ENCODE measurements at places on chromosomes 12 and 14. TPM values are rescaled to one million over a fixed set of nuclear protein-coding genes. Genes with fewer than 3 reads are reported as not detected.

GRCh38 chr14:72793156-72793939, 100.6 kb downstream of the DPF3 start:
- DNase-seq: no peak

DNA sequence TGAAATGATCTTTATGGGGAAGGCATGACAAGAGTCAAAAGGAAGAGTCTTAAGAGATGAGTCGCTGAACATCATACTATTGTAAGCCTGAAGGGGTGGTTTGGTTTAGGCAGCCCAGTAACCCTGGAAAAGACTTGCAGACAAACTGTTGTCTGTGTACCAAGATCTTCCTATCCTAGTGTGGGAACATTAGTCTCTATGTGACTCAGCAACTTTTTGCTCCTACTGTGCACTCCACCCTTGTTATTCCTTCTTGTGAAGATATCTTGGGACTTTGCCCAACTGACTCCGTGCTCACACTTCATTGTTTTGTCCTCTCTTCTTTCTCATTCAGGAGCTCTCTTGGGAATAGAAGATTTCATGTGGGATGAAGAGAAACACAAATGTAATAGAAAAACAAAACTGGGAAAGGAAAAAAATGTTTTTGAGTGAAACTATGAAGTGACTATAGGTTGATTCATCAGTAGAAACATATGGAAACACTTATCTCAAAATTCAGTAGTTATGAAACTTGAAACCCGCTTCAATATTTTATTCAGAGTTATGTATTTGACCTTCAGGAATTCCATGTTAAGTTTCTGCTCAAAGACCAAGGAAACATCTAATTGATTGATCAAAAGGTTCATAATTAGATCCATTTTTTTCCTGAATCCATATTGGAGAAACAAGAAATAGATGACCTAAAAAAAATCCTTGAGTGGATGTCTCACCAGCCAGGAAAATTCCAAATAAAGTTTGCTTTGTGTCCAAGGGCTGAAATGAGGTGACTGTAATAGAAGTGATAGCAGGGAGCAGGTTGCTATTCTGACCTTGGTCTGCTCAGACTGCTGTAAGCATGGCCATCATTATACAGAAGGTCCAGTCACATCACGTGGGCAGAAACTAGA, 67.2 kb downstream of the BTG1 start:
- no peak for DNase-seq

DNA sequence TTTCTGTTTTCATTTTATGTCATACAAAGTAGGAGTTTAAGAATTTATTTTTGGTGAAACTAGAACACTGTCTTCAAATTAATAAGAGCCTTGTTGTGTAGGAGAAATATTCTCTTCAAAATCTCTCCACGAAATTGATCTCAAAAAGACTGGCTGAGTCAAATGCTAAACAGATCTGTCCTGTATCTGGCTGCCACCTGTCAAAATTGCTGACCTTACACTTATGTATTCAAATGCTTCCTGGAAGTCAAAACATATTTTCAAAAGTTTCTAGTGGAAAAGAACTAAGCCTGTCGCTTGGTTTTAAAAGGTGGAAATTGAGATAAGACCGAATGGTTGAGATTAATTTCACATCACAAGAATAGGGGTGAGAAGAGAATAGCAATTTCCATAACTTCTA, 121.4 kb downstream of the RGS6 start:
- no peak for DNase-seq

DNA sequence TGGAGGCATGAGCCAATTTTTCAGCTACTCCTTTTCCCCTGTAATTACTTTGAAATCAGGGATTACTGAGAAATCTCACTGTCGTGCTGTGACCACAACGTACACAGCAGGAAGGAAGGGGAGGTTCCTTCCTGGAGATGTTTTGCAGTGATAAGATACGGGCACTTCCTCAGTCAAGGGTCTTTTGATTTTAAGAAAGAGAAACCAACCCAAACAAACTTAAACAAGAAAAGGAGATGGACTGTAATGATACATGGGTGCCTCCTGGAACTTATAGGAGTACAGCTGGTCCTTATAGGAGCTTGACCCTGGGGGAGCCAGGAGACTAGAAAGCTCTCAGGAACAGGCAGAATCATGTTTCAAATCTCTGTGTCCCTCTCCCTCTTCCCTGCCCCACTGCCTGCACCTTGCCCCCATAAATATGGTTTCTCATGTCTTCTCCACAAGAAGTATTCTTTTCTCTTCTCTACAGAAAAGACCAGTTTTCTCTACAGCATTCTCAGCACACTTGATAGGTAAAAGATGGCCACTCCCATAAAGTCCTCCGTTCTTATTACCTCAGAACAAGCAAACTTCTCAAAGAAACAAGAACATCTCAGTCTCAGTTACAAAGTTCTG, 281.1 kb upstream of the AMIGO2 start:
- no peak for DNase-seq

DNA sequence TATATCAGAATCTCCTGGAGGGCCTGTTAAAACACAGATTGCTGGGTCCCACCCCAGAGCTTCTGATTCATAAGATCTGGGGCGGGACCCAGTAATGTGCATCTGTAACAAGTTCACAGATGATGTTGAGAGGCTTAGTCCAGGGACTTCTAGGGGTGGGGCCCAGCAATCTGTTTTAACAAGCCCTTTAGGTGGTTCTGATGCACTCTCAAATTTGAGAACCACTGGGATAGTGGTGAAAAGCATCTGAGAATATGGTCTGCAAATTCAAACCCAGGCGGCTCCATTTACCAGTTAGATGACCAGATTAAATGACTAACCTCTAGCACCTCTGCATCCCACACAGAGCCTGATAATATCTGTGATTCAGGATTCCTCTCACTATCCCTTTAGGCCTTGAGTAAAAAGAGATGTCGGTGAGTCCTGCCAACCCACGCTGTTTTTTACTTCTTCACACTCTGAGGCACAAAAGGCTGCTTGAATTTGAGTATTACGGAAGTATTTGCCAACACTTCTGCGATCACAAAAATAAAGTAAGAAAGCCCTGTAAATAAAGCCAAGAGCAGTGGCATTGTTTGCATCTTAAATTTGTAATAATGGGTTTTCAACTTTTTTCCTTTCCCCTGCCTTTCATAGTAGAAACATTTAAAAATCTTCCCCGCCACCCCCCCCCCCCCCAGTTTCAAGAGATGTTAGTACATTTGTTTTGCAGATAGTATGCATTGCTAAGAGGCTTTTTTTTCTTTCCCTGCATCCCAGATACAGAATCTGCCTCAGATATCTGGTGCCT, 1.8 kb upstream of the FRS2 start:
- DNase-seq: no peak

DNA sequence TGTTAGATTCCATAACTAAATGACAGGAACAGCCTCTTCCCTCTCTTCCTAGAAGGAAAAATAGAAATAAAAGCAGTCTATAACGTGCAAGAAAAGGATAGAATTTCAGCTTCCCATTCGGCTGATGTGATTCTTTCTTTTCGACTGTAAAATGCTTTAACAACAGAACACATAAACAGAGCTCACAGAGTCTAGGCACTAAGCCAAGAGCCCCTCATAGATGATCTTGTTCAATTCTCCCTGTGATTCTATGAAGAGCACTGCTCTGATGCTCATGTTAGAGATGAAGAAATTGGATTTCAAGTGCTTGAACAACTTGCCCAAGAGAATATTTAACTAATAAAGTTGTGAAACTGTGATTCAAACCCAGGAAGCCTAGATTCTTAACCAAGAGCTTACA, 232.7 kb downstream of the RPAP3 start:
- no peak for DNase-seq

DNA sequence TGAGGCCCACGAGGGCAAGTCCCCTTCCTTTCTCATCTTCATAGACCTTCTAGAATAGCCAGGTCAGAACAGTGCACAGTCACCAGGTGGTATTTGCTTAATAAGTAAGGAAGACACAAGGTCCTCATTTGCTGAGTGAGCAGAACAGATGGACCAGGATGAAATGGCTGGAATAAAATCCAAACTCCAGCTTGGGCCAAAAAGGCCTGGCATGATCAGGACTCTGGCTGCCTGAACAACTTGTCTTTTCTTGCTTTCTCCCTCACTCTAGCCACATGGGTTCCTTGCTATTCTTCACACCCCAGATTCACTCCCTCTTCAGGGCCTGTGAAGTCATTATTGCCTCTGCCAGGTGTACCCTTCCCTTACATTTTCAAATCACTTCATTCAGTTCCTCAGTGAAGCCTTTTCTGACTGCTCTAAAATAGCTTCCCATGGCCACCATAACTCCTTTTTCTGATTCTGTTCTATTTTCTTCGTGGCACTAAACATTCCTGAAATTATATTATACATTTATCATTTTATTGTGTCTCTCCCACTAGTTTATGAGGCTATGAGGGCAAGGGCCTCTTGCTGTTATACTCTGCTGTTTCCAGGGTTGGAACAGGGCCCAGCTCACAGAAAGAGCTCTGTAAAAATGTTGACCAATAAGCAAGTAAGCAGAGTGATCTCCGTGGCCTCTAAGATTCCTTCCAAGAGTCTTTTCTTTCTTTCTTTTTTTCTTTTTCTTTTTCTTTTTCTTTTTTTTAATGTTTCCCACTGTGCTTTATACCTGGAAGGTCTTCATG, 150.8 kb downstream of the TTC8 start:
- DNase-seq: no peak

- no peak for DNase-seq
Measured at GRCh38 chr14:67630186-67630585, 10.5 kb downstream of the ARG2 start.

DNA sequence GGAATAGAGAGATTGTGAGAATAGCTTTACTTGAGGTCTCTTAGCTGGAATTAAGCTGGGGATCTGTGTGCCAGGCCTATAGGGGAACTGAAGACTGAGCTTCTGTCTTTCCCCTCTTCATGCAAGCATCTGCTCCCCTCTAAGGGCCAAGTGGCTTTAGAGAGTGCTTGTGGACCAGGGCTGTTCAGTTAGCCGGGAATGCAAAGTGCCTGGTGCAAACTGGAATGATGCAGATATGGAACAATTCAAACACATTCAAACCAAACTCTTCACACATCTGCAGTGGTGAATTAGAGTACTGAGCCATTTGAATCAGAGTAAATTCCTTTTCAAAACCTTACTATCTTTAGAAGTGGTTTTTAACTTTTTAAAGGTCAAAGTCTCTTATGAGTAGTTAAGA, 99.0 kb downstream of the LIN7A start:
- DNase-seq: no peak

DNA sequence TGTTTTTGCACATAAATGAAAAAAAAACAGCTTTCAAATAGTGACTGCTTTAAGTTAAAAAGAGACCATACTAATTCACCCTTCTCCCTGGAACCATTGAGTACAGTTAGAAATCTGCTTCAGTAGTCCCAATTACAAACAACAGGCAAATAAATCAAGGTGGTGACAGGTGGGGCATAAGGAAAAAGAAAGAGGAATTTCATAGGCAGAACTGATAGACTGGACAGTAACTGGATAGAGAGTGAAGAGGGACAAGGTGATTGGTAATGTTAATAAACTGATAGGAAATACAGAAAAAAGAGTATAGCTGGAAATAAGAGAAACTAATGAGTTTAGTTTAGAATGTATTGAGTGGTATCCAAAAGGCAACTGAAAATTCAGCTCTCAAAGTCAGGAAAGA, 56.0 kb downstream of the SLC41A2 start:
- DNase-seq: no peak

GRCh38 chr14:80150301-80150700, 61.0 kb downstream of the DIO2 start:
- DNase-seq: no peak

GRCh38 chr12:129163861-129164260, 310.6 kb downstream of the GLT1D1 start:
- DNase-seq: no peak

- no peak for DNase-seq
Measured at GRCh38 chr12:1691123-1692007, 495 bp downstream of the ADIPOR2 start.

The PAPLN gene
- 10.6 TPM for total RNA-seq

The PPP1R1A gene
- 0.54 TPM for total RNA-seq

The SERPINA1 gene
- total RNA-seq: 1.2 TPM

The SDS gene
- total RNA-seq: not detected
